ENCODE measurements at places on chromosomes 7 and 10.

DNA sequence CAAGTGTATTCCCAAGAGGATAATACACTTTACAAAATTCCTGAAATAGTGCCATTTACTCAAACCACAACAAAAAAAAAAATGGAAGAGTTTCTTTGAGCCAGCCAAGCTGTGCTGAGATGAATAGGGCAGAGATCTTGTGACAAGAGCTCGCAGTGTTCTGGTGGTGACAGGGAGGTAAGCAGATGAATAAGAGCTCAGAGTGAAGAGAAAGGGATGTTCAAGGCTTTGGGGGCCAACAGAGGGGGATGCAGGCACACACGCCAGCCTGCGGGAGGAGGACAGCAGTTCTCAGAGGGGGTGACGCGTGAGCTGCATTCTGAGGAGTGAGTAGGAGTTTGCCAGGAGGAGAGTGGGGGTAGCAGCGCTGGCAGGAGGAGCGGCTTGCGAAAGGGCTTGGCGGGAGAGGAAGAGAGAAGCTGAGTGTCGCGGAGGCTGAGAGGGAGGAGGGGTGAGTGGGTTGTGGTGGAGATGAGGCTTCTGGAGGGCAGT is 194.4 kb upstream of the IMMP2L start:
- no peak for DNase-seq

GRCh38 chr7:15582773-15583172 is 21.0 kb upstream of the AGMO start:
- no peak for DNase-seq

- DNase-seq, result no peak
These were observed 156.4 kb downstream of the ARID5B start for GRCh38 chr10:62057850-62058249.

DNA sequence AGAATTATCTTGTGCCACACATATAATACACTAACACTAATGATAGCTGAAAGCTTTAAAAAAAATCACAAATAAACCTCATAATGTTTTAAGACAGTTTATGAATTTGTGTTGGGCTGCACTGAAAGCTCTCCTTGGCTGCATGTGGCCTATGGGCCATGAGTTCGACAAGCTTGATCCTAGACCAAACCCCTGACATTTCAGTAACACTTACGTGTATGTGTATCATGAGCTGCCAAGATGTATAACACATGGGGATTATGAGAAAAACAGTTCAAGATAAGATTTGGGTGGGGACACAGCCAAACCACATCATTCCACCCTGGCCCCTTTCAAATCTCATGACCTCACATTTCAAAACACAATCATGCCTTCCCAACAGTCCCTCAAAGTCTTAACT is 823.8 kb downstream of the PCDH15 start:
- DNase-seq, result no peak
